ENCODE measurements at places on chromosomes 1 and 21.
A peak's percentile ranks its signal among the peaks of the same experiment; 100 is the strongest.

GRCh38 chr21:37165586-37165985 is 92.5 kb downstream of the TTC3 start:
- no peak for DNase-seq

DNA sequence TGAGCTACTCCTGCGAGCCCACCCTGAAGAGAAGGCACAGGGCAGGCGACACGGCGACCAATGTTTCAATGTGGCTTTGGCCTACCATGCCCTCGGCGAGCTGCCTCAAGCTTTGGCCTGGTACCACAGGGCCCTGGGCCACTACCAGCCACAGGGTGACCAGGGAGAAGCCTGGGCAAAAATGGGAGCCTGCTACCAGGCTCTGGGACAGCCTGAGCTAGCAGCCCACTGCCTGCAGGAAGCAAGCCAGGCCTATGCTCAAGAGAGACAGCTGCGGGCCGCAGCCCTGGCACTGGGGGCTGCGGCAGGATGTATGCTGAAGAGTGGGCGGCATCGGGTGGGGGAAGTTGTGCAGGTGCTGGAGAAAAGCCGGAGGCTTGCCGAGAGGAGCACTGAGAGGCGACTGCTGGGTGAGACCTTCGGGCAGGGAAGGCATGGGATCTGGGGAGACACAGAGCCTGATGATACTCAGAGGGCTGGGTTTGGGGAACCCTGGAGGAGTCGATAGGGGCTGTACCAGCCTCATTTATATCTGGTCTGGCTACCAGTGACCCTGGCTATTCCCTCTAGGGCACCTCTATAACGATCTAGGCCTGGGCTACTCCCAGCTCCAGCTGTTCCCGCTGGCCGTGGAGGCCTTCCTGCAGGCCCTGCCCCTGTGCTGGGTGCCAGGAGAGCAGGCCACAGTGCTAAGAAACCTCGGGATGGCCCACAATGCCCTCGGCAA is 2.3 kb downstream of the TTC24 start:
- DNase-seq: peak; percentile 57

- DNase-seq: no peak
Measured at GRCh38 chr1:82446955-82447354, 646.2 kb downstream of the ADGRL2 start.

GRCh38 chr1:81690676-81691453 is 109.9 kb upstream of the ADGRL2 start:
- DNase-seq: no peak

GRCh38 chr1:32380057-32380456 is 14.2 kb downstream of the BSDC1 start:
- DNase-seq: no peak

GRCh38 chr21:41837756-41838297 is 41.3 kb downstream of the PRDM15 start:
- no peak for DNase-seq

DNA sequence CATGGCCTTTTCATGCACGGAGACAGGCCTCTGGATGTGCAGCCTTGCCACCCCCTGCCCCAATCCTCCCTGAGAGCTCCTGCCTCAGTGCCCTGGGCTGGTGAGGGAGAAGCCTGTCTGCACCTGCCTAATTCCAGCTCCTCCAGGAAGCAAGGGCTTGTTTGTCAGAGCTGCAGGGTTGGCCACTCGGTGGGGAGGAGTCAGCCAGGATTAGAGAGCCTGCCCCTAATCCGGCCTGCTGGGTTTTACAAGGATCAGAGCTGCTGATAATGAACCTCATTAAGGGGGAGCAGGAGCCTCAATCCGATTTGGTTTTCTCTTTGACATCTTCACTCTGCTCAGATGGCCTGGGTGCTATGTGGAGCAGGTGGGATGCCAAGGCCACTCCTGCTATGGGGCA is 31.9 kb upstream of the LHX4 start:
- no peak for DNase-seq

DNA sequence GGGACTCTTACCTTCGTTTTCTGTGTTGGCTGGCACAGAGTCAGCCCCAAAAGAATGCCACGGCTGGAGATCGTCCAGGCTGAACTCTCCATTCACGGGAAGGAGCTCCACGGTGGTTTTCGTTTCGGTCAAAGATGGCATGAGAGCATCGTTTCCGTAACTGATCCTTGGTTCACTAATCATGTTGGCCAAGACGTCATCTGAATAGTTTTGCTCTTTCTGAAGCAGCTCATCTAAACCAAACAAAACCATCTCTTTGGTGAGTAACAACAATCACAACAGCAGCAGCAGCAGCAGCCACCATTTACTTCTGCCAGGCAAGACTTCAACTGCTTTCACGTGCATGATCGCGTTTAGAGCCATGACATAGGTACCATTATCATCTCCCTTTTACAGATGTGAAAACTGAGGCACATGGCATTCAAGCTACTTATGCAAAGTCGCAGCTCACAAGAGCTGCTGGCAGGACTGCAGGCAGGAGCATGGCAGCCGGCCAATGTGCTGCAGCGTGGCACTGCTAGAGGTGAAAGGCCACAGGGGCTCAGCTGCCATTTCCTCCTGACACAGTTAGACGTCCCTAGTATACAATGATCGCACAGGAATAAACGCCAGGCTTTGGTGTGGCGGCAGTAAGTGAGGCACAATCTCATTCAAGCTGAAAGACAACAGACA is 177.1 kb downstream of the GABPA start:
- DNase-seq: no peak

DNA sequence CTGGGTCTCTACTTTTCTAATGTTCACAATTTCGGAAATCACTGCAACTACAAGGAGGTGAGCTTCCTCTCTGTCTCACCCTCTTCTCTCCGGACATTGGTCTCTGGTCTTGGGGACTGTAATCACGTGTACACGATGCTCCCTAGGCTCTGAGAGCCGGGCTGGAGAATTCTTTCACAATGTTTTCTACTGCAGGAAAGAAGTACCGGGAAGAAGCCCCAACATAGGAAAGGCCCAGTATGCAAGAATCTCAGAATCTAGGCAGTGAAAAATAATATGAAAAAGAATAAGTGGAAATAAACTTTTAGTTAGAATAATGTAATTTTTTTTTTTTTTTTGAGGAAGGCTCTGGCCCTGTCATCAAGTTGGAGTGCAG is 13.5 kb upstream of the HJV start:
- no peak for DNase-seq
